ENCODE measurements at places on chromosomes 16 and 17.

DNA sequence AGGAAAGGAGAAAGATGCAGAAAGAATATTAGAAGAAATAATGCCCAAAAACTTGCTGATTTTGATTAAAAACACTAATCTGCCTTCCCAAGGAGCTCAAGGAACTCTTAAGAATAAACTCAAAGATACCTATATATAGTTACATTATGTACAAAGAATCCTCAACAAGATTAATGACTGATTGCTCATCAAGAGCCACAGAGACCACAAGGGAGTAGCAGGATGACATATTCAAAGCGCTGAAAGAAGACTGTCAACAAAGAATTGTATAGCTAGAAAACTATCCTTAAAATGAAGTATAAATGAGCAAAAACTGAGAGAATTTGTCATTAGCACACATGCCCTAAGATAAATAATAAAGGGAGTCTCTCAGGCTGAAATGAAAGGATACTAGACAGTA is 6.2 kb downstream of the LPCAT2 start:
- peak; percentile 33 for DNase-seq

DNA sequence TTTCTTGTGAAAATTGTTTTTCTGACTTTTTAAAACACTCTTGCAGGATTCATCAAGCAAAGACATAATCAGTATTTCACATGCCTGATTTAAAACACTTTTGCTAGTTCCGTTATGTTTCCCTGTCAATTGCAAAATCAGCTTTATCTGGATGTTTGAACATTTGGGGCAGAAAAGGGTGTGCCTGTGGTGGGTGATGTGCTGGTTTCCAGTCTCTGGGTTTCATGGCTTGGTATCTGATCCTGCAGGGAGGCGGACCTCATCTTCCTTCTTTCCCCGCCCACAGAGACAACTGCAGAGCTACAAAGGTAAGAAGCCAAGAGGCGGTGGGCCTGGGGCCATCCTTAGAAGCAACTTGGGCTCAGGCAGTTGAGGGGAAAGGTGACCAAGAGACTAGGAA is 41.8 kb downstream of the NLRC5 start:
- no peak for DNase-seq

DNA sequence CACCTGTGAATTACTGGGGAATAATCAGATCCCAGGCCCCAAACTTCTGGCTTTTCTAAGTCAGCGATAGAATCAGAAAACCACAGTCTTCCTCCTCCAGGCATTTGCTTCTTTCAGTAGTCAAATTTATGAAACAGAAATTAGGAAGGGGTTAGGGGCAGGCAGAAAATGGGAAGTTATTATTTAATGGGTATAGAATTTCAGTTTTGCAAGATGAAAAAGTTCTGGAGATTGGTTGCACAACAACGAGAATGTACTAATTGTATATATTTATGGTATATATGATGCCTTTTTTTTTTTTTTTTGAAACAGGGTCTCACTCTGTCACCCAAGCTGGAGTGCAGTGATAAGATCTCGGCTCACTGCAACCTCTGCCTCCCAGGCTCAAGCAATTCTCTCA is 23.5 kb downstream of the ORC6 start:
- DNase-seq: no peak

- peak; percentile 34 for DNase-seq
Measured at GRCh38 chr17:37276475-37276874, 99.3 kb upstream of the C17orf78 start.
